Effector memory CD4-positive, alpha-beta T cell (primary cell): ENCODE measurements at places on chromosomes 5 and 9.

- no peak overlapping the region for H3K27ac ChIP-seq
- no peaks in the 10 kb centered on the region for H3K36me3 ChIP-seq
- H3K4me1 ChIP-seq, result no peaks in the 10 kb centered on the region
- H3K27me3 ChIP-seq, result no peaks in the 10 kb centered on the region
These were observed 22.5 kb upstream of the COMMD10 start for GRCh38 chr5:116062352-116062751.

DNA sequence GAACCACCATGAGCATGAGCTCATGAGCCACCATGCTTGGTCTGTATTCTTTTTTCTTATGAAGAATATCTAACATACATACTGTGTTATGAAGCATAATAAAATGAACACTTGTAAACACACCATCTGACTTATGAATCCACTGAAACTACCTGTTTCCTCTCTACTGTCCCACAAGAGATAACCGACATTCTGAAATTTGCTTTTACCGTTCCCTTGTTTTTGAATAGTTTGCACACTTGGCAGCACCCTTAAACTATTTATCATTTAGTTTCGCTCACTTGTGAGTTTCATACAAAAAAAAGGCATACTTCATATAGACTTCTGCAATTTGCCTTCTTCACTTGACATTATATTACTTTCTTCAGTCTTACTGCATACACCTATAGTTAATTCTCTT lies 8.9 kb downstream of the LARS1 start:
- H3K27ac ChIP-seq, result no peak overlapping the region
- H3K4me1 ChIP-seq, result no peaks in the 10 kb centered on the region
- H3K27me3 ChIP-seq, result no peaks in the 10 kb centered on the region
- DNase-seq, result no peak
- H3K36me3 ChIP-seq, result peaks cover 19% of the 10 kb centered on the region

DNA sequence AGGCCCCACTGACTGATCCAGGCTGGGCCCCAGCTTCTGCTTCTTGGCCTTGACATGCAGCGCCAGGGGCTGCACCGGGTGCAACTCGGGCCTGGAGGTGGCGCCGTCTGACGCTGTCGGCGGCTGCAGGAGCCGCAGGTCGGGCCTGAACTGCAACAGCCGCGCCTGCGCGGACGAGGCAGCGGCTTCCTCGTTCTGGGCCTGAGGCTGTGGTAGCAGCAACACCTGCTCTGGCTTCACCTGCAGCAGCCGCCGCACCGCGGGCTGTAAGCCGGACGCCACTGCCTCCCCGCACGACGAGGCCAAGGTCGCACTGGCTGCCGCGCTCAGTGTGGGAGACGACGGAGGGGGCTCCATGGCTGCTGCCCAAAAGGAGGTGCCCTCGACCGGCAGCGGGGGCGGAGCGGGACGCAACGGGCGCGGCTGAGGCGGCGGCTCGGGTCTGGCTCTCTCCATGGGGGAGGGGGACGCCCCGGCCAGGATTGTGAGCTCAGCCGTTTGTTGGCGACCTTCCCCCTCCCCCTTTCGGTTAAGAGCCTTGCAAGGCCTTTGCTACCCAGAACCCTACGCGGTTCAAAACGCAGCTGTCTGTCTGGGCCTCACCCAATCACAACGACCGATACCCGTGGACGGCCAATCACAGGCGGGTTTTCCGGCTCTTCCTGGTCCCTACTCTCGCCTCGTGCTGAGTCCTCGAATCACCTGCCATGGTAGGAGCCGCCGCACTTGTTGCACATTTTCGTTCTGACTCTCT lies 438 bp downstream of the SOX30 start:
- no peaks in the 10 kb centered on the region for H3K36me3 ChIP-seq
- H3K4me1 ChIP-seq, result peaks cover 9% of the 10 kb centered on the region
- H3K4me3 ChIP-seq, result peak overlapping the region; percentile 55
- peak overlapping the region; percentile 50 for H3K27ac ChIP-seq
- DNase-seq, result peak; percentile 60
- no peaks in the 10 kb centered on the region for H3K27me3 ChIP-seq

GRCh38 chr5:165242646-165243045 lies 1737.2 kb downstream of the MAT2B start:
- H3K4me1 ChIP-seq, result no peaks in the 10 kb centered on the region
- H3K4me3 ChIP-seq, result no peak overlapping the region
- no peak for DNase-seq
- no peaks in the 10 kb centered on the region for H3K27me3 ChIP-seq
- H3K27ac ChIP-seq, result no peak overlapping the region
- no peaks in the 10 kb centered on the region for H3K36me3 ChIP-seq

- no peaks in the 10 kb centered on the region for H3K27me3 ChIP-seq
- peaks cover 80% of the 10 kb centered on the region for H3K4me1 ChIP-seq
- peak overlapping the region; percentile 92 for H3K27ac ChIP-seq
These were observed 10.4 kb upstream of the TCF7 start for GRCh38 chr5:134103998-134104654.

DNA sequence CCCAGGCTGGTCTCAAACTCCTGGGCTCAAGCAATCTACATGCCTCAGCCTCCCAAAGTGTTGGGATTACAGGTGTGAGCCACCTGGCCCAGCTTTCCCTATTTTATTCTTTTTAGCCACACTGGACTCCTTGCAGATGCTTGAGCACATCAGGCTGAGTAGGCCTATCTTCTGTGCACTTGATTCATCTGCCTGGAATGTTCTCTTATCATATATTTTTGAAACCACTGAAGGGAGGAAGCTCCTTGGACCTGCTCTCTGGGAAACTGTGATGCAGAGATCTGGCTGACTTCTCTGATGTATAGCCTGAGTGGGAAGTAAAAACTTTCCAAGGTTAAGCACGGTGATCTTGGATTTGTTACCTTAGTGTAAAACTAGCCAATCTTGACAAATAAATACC lies 6.5 kb upstream of the MAT2B start:
- H3K27ac ChIP-seq, result no peak overlapping the region
- H3K36me3 ChIP-seq, result no peaks in the 10 kb centered on the region
- peaks cover 4% of the 10 kb centered on the region for H3K4me1 ChIP-seq
- no peaks in the 10 kb centered on the region for H3K27me3 ChIP-seq
- DNase-seq, result no peak

DNA sequence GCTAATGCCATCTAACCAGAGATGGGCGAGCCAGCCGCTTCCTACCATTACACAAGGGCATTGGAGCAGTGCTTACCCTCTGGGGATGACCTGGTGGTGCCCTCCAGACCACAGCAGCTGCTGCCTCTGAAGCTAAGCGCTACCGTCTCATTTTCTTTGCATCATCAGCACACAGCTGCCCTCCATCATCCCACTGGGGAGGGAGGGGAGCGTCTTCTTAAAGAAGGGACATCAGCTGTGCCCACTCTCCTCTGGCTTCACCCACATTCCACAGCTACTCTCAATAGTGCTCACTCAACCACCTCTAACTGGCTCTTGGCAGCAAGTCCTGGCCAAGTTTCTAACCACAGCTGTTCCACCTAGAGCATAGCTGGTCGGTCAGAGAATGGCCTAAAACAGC lies 503.4 kb downstream of the NFIB start:
- no peaks in the 10 kb centered on the region for H3K36me3 ChIP-seq
- H3K27me3 ChIP-seq, result no peaks in the 10 kb centered on the region
- no peaks in the 10 kb centered on the region for H3K4me1 ChIP-seq
- H3K27ac ChIP-seq, result no peak overlapping the region
- H3K4me3 ChIP-seq, result no peak overlapping the region
- no peak for DNase-seq

DNA sequence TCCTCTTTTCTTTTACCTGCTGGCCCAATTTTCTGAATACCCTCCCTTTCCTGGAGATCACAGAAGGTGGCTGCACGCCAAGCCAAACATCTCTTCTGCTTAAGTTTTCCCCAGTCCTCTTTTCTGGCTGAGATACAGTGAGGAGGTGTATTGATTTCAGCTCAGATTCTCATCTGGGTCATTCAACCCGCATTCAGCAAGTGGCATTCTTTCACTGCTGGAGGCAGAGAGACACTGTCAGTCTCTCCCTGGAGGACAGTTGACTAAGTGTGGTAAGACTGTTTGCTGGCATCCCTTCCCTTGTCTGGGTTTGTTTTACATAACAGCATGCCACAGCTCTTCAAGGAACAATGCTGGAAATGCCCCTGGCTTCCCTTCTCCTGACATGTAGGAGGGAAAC lies 60.5 kb downstream of the GABRG2 start:
- no peak for DNase-seq
- H3K36me3 ChIP-seq, result no peaks in the 10 kb centered on the region
- H3K4me1 ChIP-seq, result no peaks in the 10 kb centered on the region
- no peaks in the 10 kb centered on the region for H3K27me3 ChIP-seq
- H3K27ac ChIP-seq, result no peak overlapping the region

- H3K27me3 ChIP-seq, result no peaks in the 10 kb centered on the region
- no peaks in the 10 kb centered on the region for H3K4me1 ChIP-seq
- no peak overlapping the region for H3K4me3 ChIP-seq
- DNase-seq, result no peak
- H3K36me3 ChIP-seq, result no peaks in the 10 kb centered on the region
These were observed 91.9 kb downstream of the JAKMIP2 start for GRCh38 chr5:147690595-147690994.

- no peaks in the 10 kb centered on the region for H3K27me3 ChIP-seq
- no peaks in the 10 kb centered on the region for H3K36me3 ChIP-seq
- no peak overlapping the region for H3K4me3 ChIP-seq
- H3K4me1 ChIP-seq, result no peaks in the 10 kb centered on the region
- no peak for DNase-seq
These were observed 38.9 kb downstream of the ADAMTS2 start for GRCh38 chr5:179306191-179307012.

GRCh38 chr5:9716838-9717281 lies 86.7 kb upstream of the TAS2R1 start:
- DNase-seq, result no peak
- H3K4me3 ChIP-seq, result no peak overlapping the region
- no peaks in the 10 kb centered on the region for H3K4me1 ChIP-seq
- no peaks in the 10 kb centered on the region for H3K36me3 ChIP-seq
- H3K27me3 ChIP-seq, result no peaks in the 10 kb centered on the region
- H3K27ac ChIP-seq, result no peak overlapping the region

- H3K27me3 ChIP-seq, result peaks cover 3% of the 10 kb centered on the region
- H3K4me1 ChIP-seq, result no peaks in the 10 kb centered on the region
- H3K4me3 ChIP-seq, result no peak overlapping the region
- DNase-seq, result no peak
- no peak overlapping the region for H3K27ac ChIP-seq
These were observed 190.2 kb upstream of the SNX2 start for GRCh38 chr5:122584411-122585300.

- H3K4me3 ChIP-seq, result no peak overlapping the region
- no peak for DNase-seq
- H3K27ac ChIP-seq, result no peak overlapping the region
- H3K27me3 ChIP-seq, result no peaks in the 10 kb centered on the region
- no peaks in the 10 kb centered on the region for H3K36me3 ChIP-seq
These were observed 437.8 kb downstream of the ARHGEF28 start for GRCh38 chr5:74063821-74064220.

DNA sequence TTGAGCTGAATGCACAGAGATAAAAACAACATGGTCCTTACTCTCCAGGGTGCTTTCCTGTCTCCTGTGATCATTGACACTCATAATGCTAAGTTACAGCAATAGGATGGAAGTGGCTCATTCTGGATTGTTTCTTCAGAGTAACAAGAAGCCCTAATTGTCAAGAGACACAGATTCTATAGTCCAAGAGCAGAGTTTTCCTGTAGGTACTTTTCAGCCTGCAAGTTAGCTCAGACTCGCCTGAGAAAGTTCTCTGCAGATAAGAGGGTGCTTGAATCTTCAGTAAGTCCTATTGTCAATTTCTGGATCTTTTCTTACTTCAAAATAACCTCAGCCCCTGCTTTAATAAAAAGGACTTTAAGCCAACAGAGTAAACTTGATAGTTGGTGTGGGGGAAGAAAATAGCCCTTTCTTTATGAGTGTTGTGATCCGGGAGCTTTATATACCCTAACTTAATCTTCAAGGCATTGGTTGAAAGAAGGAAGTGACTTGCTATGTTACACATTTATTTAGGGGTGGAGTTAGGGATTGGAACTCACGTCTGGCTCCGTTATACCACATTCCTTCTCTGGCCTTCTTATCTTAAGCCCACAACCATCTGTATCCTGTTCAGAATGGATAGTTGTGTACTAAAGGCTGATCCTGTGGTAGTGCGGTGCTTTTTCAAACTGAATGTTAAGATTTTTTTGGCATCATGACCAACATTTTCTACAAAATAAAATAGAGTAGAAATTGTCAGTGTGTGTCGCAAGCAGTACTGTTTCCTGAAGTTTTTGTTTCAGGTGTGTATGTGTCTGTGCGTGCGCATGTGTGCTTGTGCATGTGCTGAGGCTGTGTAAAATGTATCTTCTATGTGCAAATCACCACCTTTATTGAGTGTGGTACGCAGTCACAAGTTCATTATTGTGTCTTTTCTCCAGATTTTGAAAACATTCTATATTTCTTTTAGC lies 173.9 kb downstream of the WDR70 start:
- no peak overlapping the region for H3K27ac ChIP-seq
- no peaks in the 10 kb centered on the region for H3K4me1 ChIP-seq
- no peak overlapping the region for H3K4me3 ChIP-seq
- no peaks in the 10 kb centered on the region for H3K36me3 ChIP-seq

GRCh38 chr9:80881940-80882339 lies 807.4 kb downstream of the TLE1 start:
- H3K4me3 ChIP-seq, result no peak overlapping the region
- H3K36me3 ChIP-seq, result no peaks in the 10 kb centered on the region
- no peaks in the 10 kb centered on the region for H3K4me1 ChIP-seq
- no peak overlapping the region for H3K27ac ChIP-seq

- peaks cover 7% of the 10 kb centered on the region for H3K4me1 ChIP-seq
- DNase-seq, result no peak
- no peaks in the 10 kb centered on the region for H3K27me3 ChIP-seq
- H3K27ac ChIP-seq, result no peak overlapping the region
These were observed 3.4 kb downstream of the BRD3OS start for GRCh38 chr9:134028575-134029247.

DNA sequence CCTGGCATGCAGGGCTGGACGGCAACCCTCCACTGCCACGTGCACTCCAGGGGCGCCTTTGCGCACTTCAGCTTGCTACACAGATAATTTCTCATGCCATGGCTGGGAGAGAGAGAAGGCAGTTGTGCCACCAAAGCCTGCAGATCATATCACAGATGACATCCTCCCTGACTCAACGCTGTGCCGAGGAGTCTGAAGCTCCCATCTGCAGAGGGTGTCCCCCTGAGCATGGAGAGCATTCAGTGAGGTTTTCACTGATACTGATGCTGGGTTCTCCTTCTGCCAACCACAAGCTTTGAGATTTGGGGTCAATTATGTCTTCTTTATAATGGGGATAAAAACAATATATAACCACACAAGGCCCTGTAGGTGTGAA lies 607.4 kb upstream of the ADAMTS16 start:
- no peak overlapping the region for H3K4me3 ChIP-seq
- no peak for DNase-seq
- no peaks in the 10 kb centered on the region for H3K27me3 ChIP-seq
- H3K27ac ChIP-seq, result no peak overlapping the region

DNA sequence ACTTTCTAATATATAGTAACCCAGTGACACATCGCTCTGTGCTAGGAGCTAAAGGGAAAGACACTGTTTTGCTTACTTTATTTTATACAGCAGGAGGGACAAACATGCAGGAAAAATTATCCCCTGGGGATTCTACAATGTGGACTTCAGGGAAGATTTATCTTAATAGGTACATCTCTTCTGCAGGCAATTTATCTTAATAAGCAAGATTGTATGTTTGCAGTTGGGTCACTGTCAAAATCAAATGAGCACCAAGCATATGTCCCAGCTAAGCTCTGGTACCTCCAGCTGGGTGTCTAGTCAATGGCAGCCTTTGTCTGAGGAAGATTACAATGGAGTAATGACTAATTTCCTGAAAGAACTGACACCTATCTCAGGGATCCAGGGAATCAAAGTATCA lies 309.9 kb upstream of the PANK3 start:
- H3K27ac ChIP-seq, result no peak overlapping the region
- no peaks in the 10 kb centered on the region for H3K36me3 ChIP-seq
- no peak for DNase-seq
- H3K27me3 ChIP-seq, result no peaks in the 10 kb centered on the region
- H3K4me3 ChIP-seq, result no peak overlapping the region

GRCh38 chr9:36040271-36040925 lies 3.7 kb downstream of the RECK start:
- H3K4me3 ChIP-seq, result no peak overlapping the region
- no peak for DNase-seq
- H3K36me3 ChIP-seq, result no peaks in the 10 kb centered on the region
- no peak overlapping the region for H3K27ac ChIP-seq
- H3K4me1 ChIP-seq, result peaks cover 15% of the 10 kb centered on the region
